ENCODE measurements at places on chromosomes 4 and X.

DNA sequence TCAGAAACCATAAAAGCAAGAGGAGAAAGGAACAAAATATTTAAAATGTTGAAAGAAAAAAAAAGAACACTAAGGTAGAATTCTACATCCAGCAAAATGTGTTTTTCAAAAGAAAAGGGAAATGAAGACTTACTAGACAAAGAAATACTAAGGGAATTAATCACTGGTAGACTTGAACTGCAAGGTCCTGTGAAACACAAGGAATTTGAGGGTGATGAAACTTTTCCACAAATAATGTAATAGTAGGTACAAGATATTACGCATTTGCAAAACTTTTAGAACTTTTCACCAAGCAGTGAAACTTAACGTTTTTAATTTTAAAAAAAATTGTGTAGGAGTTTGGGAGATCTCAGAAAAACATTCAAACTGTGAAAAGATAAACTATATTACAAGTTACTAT is 180.3 kb upstream of the MAGEB16 start:
- no peak for DNase-seq

DNA sequence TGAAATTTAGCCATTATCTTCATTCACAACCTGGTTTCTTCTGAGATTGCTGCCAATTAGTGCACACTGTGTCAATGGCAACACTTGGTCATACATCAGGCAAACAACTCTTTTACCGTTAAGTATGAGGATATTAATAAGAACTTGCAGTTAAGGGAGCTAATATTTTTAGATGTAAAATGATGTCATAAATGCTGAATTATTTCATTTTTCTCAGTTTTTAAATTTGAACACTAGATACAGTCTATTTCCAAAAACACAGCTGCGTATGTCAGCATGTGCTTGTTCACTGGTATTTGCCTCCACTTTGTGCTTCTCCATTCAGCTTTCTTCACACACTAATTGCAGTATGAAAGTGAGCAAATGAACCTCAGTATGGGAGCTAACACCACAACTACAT is 1.6 kb downstream of the KLHL13 start:
- no peak for DNase-seq

- DNase-seq: no peak
Observed at GRCh38 chr4:12791536-12791935, 692.6 kb downstream of the RAB28 start.

DNA sequence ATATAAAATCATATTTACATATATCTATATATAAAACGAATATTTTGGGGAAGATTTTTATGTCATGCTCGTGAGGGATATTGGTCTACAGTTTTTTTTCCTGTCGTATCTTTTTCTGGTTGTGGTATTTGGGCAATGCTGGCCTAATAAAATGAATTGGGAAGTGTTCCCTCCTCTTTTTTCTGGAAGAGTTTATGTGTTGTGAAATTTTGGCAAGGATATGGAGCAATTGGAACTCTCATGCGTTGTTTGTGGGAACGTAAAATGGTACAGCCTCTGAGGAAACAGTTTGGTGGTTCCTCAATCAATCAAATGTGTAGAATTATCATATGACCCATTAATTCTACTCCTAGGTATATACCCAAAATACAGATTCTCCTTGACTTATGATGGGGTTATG is 69.8 kb downstream of the ZNF182 start:
- no peak for DNase-seq
